Esophagus muscularis mucosa (tissue), 4 donors: ENCODE measurements at places on chromosomes 7 and 10. TPM values are rescaled to one million over a fixed set of nuclear protein-coding genes. Genes with fewer than 3 reads are reported as not detected.

Gene MNX1
- total RNA-seq, result not detected

Gene INHBA
- total RNA-seq, result 38.6 TPM

Gene TMEM176A
- 36.9 TPM for total RNA-seq

Gene CFTR
- total RNA-seq, result not detected

Gene CALHM1
- total RNA-seq, result not detected

Gene PTPRE
- 22.4 TPM for total RNA-seq

DNA sequence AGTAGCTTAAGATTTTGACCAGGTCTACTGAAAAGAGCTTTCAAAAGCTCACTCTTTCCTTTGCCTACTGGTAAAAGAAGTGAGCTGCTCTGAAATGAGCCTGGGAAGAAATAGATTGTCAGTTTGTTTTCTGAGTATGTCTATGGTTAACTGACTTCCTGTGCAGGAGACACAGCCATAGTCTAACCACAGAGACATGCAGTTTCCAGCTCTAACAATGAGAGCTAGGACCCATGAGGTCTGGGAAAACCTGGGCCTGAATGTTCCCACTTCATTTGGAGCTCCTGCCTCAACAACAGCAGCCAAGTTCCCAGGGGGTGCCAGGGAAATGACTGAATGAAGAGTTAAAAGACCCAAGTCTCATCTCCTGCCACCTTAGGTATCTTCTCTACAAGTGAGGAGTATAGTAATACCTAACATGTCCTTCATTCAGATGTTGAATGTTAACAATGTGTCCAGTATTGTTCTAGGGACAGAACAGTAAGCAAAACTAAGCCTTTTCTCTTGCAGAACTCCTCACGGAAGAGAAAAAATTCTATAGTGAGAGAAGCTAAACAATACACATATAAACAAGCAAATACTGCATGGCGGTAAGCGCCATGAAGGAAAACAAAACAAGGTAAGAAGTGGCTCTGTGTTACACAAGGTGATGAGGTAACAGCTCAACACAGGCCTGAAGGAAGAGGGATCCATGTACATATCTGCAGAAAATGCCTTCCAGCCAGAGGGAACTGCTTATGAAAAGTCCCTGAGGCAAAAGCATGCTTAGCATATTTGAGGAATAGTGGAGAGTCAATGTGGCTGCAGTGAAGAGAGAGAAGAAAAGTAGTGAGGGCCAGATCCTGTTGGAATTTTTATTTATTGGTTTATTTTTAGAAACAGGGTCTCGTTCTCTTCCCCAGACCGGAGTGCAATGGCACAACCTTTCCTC is 26.4 kb upstream of the ANKRD1 start:
- DNase-seq, result peak; percentile 47

DNA sequence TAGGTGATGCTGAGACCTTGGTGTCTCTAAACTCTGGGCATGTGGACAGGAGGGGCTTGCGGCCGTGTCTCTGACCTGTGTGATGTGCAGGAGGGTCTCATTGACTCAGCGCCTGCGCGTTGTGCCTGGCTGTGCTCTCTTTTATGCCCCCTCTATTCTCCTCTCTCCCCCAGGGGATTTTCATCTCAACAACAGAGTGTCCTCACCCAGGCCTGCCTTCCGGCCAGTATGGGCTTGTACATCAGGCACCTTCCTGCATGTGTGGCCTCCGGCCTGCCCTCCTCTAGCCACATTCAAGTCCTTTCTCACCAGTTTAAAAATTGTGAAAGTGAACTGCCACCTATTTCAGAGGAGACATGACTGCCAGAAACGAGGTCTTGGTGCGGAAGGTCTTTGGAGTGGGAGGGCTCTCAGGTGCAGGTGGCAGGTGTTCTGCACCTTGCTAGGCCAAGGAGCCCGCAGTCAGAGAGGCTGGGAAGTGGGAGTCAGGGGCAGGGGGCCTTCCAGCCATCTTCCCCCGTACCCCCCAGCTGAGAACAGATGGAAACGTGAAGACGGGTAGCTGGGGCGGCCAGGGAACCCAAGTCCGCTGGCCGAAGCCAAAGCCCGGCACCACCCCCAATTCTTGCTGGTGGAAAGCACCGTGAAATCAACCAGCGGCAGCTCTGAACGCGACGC is 531 bp upstream of the INTS15 start:
- DNase-seq, result no peak

- no peak for DNase-seq
Measured at GRCh38 chr10:92213049-92213448, 77.8 kb downstream of the CPEB3 start.

- no peak for DNase-seq
Measured at GRCh38 chr7:22651534-22652243, 75.3 kb upstream of the IL6 start.

DNA sequence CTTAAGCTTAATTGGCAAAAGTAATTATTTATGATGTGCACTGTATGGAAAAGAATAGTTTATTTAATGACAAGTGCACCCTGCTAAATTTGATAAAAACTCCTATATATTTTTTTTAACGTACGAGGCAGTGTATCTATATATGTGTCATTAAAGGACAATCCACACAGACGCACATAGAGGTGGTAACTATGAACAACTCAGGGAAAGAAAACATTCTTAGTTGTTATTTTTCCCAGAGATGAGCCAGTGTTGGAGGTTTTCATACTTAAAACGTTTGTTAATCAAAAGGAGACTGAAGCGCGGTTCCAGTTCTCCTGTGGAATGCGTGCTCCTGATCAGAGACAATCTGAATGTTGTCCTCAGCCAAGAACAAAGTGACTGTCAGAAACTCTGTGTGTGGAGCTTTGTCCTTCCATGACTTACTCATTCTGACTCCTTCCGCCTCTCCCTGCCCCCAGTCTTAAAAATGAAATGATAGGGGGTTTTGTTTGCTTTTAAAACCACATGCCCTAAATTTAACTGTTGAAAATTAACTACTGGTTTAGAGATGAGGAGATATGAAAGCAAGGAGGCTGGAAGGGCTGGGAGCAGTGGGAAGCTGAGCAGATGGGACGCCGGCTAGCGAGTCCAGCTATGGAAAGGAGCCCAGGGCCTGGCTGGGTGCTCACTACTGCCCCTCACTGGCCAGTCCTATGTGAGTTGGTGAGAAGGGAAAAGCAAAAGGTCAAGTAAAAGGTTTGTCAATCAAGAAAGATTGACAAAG is 99.6 kb downstream of the SVIL start:
- DNase-seq, result no peak

DNA sequence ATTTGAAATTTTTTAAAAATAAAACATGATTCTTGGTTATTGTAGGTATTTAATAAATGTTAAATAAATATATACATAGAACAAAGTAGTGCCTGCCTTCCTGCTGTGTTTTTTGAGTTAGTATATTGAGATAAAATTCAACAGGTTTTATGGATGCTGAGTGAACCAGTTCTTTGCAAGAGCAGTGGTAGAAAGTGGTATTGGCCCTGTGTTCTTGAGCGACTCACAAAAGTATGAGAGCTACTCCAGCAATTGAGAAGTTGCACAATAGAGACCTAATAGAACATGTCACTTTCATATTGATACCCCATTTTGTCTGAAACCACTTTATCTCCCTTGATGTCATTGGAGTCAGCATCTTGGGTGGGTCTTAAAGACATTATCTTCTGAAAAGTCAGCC is 32.6 kb upstream of the GJD4 start:
- DNase-seq, result no peak

DNA sequence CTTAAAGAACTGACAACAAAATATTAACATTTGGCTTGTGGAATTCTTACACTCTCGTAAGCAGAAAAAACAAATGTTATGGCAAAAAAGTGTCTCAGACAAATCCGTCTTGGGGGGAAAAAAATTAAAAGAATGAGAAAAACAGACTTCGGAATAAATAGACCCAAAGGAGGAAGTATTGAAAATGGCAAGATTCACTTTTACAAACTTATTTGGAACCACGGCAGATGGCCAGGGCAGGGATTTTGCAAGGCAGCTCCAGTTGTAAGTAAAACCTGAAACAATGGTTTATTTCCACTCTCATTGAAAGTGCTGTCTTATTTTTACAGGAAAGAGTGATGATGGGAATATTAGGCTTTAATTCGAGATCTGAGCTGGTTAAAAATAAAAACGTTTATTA is 1.5 kb upstream of the ZNF438 start:
- peak; percentile 87 for DNase-seq

GRCh38 chr10:69685802-69686585 is 55.9 kb downstream of the FAM241B start:
- DNase-seq, result no peak

GRCh38 chr7:151394076-151395035 is 15.5 kb downstream of the WDR86 start:
- DNase-seq, result no peak

- no peak for DNase-seq
Measured at GRCh38 chr10:111954386-111954785, 229.2 kb downstream of the GPAM start.

DNA sequence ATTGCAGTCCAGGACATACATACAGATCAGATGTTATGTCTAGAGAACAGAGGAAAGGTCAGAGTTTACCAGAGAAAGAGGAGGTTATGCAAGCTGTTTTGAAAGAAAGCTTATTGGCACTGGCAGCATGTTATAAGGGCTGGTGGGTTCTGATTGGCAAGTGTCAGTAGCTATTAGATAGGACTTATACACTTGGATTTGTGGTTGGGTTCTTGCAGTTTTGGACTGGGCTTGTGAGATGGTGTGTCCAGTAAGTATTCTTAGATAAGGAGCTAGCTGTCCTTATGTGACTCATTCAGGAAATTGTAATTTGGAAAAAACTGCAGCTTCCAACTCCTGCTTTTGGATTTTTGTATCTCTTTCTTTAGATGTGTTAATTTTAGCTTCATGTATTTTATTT is 130.7 kb upstream of the NAMPT start:
- no peak for DNase-seq

- no peak for DNase-seq
Measured at GRCh38 chr10:90407131-90407530, 450.7 kb downstream of the HTR7 start.

GRCh38 chr10:69486922-69487730 is 35.9 kb downstream of the TSPAN15 start:
- DNase-seq, result no peak

DNA sequence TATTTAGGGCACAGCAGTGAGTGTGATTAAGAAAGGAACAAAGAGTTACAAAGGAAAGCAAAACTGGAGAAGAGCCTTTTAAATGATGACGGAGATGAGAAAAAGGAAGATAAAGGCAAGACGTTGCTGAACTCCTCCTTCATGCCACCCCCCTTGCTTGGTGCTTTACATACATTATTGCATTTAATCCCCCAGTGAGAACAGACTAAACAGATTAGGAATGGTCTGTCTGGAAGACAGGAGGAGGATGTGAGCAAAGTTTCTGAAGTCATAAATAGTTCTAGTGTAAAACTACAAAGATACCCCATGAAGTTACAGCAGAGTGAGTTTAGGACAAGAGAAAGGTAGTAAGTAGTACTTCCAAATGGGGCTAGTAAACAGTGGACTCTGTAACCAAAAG is 113.5 kb downstream of the PLCE1 start:
- DNase-seq, result peak; percentile 3

DNA sequence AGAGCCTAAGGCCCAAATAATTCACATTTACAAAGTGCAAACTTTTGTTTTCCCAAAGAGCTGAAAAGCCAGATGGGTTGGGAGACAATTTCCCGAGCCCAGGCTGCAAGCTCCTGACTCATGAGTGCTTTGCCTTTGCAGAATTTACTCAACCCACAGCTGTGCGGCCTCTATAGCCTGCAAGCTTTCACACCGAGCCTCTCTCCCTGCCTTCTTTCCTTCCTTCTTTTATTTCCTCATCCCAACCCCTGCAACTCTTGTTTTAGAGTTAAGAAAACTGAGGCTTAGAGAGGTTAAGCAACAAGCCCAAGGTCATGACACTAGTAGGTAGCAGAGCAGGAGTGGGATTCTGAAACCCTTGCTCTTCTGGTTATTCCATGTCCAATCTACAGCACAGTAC is 203.0 kb upstream of the GPR26 start:
- DNase-seq, result no peak

DNA sequence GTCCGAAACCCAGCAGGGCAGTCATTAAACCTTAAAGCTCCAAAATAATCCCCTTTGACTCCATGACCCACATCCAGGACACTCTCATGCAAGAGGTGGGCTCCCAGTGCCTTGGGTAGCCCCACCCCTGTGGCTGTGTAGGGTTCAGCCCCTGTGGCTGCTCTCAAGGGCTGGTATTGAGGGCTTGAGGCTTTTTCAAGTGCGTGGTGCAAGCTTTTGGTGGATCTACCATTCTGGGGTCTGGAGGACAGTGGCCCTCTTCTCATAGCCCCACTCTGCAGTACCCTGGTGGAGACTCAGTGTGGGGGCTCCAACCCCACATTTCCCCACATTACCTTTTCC is 50.5 kb downstream of the RSBN1L start:
- no peak for DNase-seq

- no peak for DNase-seq
Measured at GRCh38 chr7:52668435-52668834, 367.0 kb upstream of the POM121L12 start.

- no peak for DNase-seq
Measured at GRCh38 chr7:43307522-43307921, 195.1 kb downstream of the HECW1 start.
